ENCODE measurements at places on chromosomes 6 and 20. TPM values are rescaled to one million over a fixed set of nuclear protein-coding genes. Genes with fewer than 3 reads are reported as not detected.

NRSN2 gene
- 44.0 TPM for total RNA-seq

ZNFX1 gene
- total RNA-seq: 27.9 TPM

BTNL2 gene
- not detected for total RNA-seq

XKR7 gene
- total RNA-seq: not detected

PCNA gene
- 268 TPM for total RNA-seq

ABCC10 gene
- 24.6 TPM for total RNA-seq

RBM38 gene
- total RNA-seq: 6.2 TPM

THBS2 gene
- 425 TPM for total RNA-seq

UBE3D gene
- total RNA-seq: 7.1 TPM

PTGIS gene
- total RNA-seq: 58.2 TPM

ROS1 gene
- total RNA-seq: 2.0 TPM

NKX2-4 gene
- total RNA-seq: not detected

FAM184A gene
- total RNA-seq: 1.1 TPM

SASH1 gene
- 26.1 TPM for total RNA-seq

HAO1 gene
- not detected for total RNA-seq
